ENCODE measurements at places on chromosomes 1 and 21.

DNA sequence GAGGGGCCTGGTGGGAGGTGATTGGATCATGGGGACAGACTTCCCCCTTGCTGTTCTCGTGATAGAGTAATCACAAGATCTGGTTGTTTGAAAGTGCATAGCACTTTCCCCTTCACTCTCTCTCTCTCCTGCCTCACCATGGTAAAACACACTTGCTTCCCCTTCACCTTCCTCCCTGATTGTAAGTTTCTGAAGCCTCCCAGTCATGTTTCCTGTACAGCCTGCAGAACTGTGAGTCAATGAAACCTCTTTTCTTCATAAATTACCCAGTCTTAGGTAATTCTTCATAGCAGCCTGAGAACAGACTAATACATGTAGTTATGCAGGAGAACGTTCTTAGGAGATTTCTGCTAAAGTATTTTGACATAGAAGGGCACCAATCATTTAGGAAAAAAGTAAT is 59.9 kb upstream of the FBXO28 start:
- DNase-seq, result no peak

- no peak for DNase-seq
Observed at GRCh38 chr1:58136387-58136786, 410.1 kb downstream of the OMA1 start.

DNA sequence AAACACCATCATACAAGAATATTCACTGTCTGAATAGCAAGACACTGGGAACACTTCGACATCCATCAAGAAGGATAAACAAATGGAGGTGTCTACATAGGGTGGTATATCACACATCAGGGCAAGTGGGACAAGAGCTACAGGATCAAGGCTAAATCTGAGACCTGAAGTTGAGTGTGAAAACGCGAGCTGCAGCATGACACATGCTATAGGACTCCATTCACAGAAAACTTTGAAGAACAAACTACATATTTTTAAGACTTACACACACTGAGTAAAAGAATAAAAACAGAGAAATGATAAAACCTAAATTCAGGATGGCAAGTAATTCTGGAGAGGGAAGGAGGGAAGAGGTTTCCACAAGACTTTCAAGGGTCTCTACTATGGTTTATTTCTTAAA is 2.1 kb downstream of the TTC39A start:
- no peak for DNase-seq

DNA sequence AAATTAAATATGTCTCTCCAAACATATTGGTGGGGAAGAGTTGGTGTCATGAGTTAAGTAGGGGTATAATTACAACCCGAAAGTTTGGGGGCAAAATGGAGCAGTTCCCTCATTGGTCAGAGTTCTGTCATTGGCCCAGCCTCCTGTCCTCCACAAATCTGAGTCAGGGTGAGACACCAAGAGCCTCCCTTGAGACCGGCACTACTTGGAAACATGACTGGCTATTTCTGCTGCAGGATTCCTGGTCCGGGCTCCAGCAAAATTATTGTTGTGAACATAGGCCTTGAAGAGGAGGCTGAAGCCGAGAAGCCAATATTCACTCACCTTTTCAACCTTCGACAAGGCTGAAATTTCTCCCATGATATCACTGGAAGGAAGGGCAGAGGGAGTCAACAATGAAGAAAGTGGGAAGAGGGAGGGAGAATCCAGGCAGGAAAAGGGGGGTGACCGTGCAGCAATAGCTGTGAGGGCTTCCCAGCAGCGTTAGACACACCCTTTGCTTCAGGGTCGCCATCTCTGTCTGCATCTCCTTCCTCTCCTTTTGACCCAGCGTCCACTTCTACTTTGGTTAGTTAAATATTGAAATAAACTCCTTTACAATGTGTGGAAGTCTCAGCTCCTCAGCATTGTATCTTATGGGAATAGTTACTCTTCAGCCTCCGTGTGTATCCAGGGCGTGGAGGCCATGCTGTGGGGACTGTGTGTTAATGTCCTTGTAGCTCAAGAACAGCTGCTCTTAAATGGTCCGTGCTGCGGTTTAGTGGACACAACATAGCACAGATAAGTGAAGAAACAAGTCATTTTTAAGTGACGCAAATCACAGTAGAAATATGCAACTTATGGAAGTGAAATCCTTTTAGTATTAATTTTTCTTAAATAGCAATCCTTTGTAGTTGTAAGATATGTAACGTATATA is 307.4 kb downstream of the DISC1 start:
- no peak for DNase-seq

- no peak for DNase-seq
Observed at GRCh38 chr1:36778740-36779139, 255.6 kb downstream of the GRIK3 start.

Measured in activated T-cell treated with anti-CD3 and anti-CD28 coated beads for 4 hours (primary cell).